ENCODE measurements at places on chromosomes 3 and 15. TPM values are rescaled to one million over a fixed set of nuclear protein-coding genes. Genes with fewer than 3 reads are reported as not detected.
A peak's percentile ranks its signal among the peaks of the same experiment; 100 is the strongest.

ATRIP gene
- 17.9 TPM for total RNA-seq

DUOXA2 gene
- total RNA-seq, result not detected

TIGIT gene
- 12.9 TPM for total RNA-seq

ACKR4 gene
- total RNA-seq, result 0.10 TPM

DNA sequence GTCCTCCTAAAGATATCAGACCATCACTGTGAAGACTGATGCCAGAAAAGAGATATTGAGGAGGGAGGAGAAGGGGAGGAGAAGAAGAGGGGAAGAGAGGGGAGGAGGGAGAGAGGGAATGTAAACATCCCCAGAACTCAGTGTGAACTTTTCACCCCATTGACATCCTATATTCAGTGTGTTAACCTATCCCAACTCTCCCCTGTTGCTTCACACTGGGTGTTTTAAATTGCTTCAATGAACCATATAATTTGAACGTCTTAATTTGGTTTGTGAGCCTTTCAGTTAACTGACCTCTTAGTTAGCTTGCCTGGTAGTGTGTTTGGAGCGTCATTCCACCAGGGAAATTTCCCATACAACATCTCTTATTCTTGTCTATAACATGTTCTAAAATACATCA lies 29.8 kb upstream of the PTPRG start:
- DNase-seq, result no peak

DNA sequence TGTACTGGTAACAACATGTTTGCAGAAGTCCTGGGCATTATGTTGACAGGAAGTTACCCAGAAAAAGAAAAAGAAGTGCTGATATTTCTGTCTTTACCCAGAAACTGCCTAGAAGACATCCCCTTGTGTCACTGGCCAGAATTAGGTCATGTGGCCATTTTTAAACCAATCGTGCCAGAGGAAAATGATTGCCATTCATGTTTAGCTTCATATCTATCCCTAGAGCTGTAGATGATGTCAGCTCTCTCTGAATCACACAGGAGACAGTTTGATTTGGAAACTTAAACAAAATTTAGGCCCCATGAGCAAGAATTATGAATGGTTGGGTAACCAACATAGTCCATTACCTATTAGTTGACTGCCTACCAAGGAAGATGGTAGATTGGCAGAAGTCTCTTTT lies 8.9 kb upstream of the PLOD2 start:
- DNase-seq, result no peak

- no peak for DNase-seq
Observed at GRCh38 chr15:64288577-64288976, 67.4 kb downstream of the CSNK1G1 start.

GRCh38 chr3:31048143-31048542 lies 153.7 kb upstream of the GADL1 start:
- no peak for DNase-seq

- DNase-seq, result peak; percentile 71
Observed at GRCh38 chr3:13419505-13420044, 547 bp downstream of the NUP210 start.

GRCh38 chr3:177538048-177538749 lies 340.9 kb upstream of the TBL1XR1 start:
- no peak for DNase-seq

- DNase-seq, result no peak
Observed at GRCh38 chr3:124856677-124857076, 30.5 kb downstream of the ITGB5 start.

GRCh38 chr3:112027826-112028225 lies 6.7 kb upstream of the TMPRSS7 start:
- no peak for DNase-seq

DNA sequence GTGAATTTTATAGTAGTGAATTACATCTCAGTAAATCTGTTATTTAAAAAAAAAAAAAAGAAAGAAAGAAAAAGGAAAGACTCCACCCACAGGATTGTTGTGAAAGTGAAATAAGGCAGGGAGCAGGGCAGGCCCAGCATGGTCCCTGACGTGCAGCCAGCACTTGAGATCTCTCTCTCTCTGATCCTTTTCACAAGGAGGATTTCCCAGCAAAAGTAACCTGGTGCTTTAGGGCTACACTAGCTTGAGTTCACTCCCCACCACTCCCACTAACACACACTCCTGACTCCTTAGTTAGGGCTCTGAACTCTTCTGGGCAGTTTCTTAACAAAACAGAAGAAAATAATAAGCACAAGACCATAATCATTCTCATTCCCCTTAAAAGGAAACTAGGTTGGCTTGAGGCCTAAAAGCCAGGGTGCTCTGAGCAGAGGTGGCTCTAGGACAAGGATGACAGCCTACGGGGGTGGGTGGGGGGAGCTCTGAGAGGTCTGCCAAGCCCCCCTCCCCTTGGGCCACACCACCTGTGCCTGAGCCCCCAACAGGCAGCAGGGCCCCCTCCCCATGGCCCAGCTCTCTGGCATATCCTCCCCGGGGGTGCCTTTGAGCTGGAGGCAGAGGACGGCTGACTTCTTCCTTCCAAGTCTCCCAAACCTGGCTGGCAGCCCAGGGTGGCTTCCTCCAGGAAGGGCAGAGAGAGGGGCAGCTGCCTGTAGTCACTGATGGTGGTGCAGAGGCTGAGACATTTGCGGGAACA lies 856 bp downstream of the TMEM40 start:
- DNase-seq, result no peak

C3orf85 gene
- total RNA-seq, result not detected

GRCh38 chr3:46670000-46670890 lies 23.2 kb downstream of the ALS2CL start:
- no peak for DNase-seq

DNA sequence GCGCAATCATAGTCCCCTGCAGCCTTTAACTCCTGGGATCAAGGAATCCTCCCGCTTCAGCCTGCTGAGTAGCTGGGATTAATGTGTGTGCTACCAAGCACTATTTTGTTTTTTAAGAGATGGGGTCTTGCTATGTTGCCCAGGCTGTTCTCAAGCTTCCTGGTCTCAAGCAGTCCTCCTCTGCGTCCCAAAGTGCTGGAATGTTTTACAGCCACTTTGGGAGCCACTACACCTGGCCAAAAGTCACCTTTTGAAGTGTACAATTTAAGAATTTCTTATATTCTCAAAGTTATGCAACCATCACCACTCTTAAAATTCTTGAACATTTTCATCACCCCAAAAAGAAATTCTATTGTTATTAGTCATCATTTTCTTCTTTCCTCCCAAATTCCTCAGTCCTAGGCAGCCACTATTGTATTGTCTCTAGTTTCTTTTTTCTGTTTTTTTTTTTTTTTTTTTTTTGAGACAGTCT lies 17.8 kb downstream of the CDV3 start:
- DNase-seq, result no peak

GRCh38 chr15:35753486-35753885 lies 207.5 kb upstream of the DPH6 start:
- DNase-seq, result no peak

LRRN1 gene
- total RNA-seq, result 3.3 TPM

RLBP1 gene
- total RNA-seq, result not detected

PLSCR2 gene
- not detected for total RNA-seq

CCR2 gene
- total RNA-seq, result not detected

DNA sequence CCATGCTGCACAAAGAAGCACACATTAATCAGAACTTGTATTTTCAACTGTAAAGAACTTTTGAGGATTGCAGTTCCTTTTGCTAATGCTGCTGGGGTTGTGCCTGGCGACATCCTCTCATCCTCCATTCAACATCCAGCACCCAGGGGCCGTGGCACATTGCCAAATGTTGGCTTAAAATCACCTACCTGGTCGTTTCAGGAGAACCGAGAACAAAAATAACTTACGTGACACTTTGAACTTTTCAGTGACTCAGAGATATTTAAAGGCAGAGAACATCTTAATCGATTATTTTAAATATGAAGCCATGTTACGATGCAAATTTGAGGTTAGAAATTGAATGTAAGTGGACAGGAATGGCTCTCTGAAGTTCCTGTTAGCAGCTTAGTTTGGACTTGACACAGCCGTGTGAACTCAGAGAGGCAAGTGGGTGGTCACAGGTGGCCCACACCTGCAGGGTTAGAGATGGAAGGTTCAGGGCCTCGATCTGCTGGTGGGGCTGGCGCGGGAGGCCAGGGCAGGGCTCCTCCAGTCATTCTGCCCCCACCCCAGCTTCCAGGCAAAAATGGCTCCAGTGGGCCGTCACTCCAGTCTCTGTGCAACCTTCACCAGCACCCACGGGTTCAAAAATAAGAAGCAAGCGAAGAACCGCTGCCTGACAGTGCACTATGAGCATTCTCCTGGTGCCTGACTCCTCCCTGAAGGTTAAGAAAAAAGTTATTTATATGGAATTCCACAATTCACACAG lies 12.2 kb downstream of the LRRK1 start:
- DNase-seq, result no peak

DNA sequence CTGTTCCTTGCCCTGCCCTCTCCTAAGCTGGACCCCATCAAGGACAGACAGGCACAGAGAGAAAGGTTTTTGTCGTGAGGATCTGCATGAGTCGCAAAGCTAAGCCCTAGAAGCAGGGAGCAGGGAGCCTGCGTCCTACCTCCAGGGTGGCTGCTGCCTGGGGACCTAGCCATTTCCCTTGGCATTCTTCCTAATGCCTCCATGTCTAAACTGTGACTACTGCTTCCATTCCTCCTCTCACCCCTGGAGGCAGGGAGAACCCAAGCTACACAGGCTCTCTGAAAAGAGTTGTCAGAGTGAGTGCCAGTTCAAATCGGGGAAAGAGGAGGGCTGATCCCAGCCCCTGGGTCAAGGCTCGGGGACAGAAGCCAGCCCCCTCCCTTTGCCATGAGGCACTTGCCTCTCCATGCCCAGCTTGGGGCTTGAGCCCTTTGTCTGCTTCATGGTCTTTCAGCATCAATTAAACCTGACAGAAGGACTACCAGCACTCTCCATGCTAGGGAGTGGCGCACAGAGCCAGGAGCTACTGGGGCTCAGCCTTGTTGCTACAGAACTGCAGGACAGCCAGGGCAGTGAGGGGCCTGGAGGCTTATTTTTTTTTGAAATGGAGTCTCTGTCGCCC lies 2.4 kb downstream of the GCHFR start:
- no peak for DNase-seq

DNA sequence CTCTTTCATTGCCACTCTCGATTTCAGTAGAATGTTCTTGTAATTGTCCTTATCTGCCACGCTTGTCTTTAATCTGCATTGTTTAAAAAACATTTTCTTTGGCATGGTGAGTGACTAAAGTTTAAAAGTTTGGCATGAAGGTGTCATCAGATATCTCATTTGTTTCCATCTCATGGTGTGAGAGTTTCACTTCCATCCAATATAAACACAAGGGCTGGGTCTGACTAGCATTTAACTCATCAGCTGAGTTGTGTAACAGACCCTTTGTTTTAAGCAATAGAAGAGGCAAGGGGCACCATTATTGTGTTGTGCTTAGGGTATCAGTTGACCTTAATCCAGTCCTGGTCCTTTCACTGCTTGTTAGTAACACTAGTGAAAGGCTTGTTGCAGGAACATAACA lies 49.9 kb upstream of the IL12A start:
- DNase-seq, result no peak

GRCh38 chr3:19811689-19812088 lies 122.3 kb downstream of the EFHB start:
- no peak for DNase-seq

ROPN1 gene
- total RNA-seq, result not detected

DNA sequence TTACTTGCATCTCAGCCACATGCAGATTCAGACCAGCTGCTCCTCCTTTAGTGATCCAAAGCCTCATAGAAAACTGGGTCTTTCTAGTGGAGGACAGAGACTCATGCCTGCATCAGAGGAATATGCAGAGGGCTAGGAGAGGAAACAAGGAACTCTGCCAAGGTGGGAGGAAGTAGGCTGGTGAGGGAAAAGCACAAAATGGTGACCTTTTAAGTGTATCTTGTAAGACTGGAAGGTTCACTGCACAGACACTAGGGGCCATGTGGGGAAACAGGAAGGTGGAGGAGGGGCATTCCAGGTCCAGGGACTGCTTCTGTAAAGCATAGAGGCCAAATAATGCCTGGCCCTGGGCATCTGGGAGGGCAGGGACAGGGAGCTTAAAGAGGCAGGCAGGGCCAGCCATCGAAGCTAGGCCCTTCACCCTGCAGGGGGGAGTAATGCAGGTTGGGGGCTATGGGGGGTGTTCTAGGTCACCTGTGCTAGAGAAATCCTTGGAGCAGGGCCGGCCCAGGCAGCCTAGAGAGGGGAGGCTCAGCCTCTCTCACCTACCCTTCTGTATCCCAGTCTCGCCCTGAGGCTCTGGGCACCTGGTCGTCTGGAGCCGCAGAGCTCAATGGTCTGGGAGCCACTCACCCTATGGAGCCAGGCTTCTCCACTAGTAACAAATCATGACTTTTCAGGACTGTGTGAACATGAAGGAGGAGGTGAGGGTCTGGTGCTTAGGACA lies 117.7 kb downstream of the DNAJB8 start:
- no peak for DNase-seq

SKOR1 gene
- 0.30 TPM for total RNA-seq

CLEC3B gene
- not detected for total RNA-seq

DNA sequence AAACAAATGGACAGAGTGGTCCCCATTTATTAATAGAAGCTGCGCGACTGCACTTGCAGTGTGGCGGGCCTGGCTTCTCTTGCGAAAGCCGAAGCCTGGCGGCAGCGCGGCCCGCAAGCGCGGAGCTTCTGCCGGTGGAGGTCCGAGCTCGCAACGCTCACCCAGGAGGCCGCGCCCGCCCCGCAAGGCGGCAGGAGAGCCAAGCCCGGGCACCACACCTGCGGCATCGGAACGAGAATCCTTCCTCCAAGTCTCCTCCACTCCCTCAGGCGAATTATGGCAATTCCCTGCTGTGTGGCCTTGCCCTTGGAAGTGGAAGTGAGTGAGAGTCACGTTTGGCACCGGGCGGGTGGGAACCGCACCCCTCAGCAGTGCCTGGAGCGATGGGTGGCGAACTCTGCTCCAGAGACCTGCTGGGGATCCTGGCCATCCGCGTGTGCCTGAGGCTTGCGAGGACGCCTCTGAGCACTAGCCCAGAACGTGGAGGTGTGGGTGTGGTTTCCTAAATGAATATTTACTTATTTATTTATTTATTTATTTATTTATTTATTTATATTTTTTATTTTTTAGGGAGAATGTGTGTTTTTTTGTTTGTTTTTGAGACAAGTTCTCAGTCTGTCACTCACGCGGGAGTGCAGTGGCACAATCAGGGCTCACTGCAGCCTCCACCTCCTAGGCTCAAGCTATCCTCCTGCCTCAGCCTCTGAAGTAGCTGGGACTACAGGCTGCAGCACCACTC lies 133.7 kb upstream of the UBE2E1 start:
- DNase-seq, result peak; percentile 2

TAGLN3 gene
- 0.31 TPM for total RNA-seq

TMEM108 gene
- not detected for total RNA-seq

B4GALT4 gene
- total RNA-seq, result 14.4 TPM

- DNase-seq, result no peak
Observed at GRCh38 chr3:59266551-59266950, 216.7 kb upstream of the CFAP20DC start.

GRCh38 chr3:124266487-124266886 lies 274.6 kb upstream of the ROPN1 start:
- DNase-seq, result no peak

- DNase-seq, result peak; percentile 59
Observed at GRCh38 chr15:89486726-89487050, 9.7 kb downstream of the RHCG start.

GRCh38 chr3:89360156-89360555 lies 252.7 kb downstream of the EPHA3 start:
- DNase-seq, result no peak

UACA gene
- 2.3 TPM for total RNA-seq

GRCh38 chr15:76998663-76999285 lies 3.8 kb downstream of the PSTPIP1 start:
- DNase-seq, result no peak

- no peak for DNase-seq
Observed at GRCh38 chr3:37162501-37163245, 11.7 kb downstream of the LRRFIP2 start.

FOXB1 gene
- total RNA-seq, result 0.29 TPM

Data from activated naive CD8-positive, alpha-beta T cell treated with anti-CD3 and anti-CD28 coated beads for 36 hours (primary cell).